ENCODE measurements at places on chromosomes 4 and X.
A peak's percentile ranks its signal among the peaks of the same experiment; 100 is the strongest.

DNA sequence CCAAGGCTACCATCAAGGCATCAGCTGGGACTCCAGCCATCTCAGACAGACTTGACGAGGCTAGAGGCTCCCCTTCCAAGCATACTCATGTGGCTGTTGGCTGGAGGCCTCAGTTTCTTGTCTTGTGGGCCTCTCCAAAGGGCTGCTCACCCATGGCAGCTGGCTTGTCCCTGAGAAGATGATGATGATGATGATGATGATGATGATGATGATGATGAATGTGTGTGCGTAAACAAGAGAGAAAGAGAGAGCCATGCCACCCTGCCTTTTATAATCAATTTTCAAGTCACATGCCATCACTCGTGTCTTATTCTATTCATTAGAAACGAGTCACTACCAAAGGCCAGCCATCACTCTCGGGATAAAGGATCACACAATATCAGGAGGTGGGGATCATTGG, 60.5 kb upstream of the ADGRG2 start:
- no peak for DNase-seq

DNA sequence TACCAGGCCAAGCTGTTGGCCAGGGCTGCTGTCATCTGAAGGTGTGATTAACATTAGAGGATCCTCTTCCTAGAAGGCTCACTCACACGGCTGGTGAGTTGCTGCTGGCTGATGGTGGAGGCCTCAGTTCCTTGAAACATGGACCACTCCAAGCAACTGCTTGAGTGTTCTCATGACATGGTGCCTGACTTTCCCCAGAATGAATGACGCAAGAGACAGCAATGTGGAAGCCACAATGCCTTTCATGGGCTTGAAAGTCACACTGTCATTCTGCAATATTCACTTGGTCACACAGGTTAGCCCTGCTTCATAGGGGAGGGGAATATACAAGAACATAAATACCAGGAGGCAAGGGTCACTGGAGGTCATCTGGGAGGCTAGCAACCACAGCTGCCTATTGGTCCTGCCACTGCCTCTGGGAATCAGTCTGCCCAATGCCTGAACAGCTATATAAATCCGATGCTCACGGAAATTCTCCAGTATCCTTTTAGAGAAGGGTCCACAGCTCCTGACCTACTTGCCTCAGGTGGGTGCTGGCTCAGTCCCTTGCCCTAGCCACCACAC, 97.1 kb upstream of the MAML3 start:
- peak; percentile 35 for DNase-seq

DNA sequence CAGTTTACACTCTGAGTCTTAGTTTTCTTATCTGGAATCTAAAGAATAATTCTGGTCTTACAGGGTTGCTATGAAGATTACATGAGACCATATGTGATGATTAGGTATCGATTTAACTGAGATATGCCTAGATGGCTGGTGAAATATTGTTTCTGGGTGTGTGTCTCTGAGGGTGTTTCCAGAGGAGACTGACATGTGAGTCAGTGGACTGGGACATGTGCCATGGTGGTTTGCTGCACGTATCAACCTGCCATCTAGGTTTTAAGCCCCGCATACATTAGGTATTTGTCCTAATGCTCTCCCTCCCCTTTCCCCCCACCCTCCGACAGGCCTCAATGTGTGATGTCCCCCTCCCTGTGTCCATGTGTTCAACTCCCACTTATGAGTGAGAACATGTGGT, 186.0 kb upstream of the CXorf66 start:
- no peak for DNase-seq

GRCh38 chr4:40214038-40214437, 17.2 kb downstream of the RHOH start:
- DNase-seq = no peak

DNA sequence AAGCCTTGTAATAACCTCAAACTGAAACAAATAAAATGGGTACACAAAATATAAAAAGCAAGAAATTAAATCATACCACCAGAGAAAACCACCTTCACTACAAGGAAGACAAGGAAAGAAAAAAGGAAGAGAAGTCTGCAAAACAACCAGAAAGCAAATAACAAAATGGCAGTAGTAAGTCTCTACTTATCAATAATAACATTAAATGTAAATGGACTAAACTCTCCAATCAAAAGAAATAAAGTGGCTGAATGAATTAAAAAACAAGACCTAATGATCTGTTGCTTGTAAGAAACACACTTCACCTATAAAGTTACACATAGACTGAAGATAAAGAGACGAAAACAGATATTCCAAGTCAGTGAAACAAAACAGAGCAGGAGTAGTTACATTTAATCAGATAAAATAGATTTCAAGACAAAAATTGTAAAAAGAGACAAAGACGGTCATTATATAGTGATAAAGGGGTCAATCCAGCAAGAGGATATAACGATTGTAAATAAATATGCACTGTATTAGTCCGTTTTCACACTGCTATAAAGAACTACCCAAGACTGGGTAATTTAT, 144.1 kb downstream of the MAB21L2 start:
- DNase-seq = no peak

GRCh38 chrX:1159548-1159947, 52.9 kb downstream of the CRLF2 start:
- no peak for DNase-seq

GRCh38 chrX:17077361-17077760, 130.9 kb downstream of the REPS2 start:
- no peak for DNase-seq

DNA sequence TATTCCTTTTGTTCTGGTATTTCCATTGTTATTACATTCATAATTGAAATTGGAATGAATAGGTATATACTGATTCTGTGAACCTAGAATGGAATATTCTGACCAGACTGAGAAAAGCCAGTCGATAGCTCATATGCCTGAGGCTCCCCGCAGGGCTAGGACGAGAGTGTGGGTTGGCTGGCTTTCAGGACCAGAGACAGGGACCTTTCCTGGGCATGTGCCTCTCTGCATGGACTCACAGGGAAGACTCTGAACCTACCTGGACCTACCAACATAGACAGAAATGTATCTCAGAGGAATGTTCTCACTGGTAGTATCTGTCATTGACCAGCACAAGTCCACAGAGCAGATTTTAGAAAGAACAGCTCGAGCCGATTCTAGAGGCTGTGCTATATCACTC, 214.6 kb downstream of the FRMPD4 start:
- DNase-seq = no peak

GRCh38 chrX:48064261-48064660, 7.2 kb downstream of the ZNF630 start:
- no peak for DNase-seq

DNA sequence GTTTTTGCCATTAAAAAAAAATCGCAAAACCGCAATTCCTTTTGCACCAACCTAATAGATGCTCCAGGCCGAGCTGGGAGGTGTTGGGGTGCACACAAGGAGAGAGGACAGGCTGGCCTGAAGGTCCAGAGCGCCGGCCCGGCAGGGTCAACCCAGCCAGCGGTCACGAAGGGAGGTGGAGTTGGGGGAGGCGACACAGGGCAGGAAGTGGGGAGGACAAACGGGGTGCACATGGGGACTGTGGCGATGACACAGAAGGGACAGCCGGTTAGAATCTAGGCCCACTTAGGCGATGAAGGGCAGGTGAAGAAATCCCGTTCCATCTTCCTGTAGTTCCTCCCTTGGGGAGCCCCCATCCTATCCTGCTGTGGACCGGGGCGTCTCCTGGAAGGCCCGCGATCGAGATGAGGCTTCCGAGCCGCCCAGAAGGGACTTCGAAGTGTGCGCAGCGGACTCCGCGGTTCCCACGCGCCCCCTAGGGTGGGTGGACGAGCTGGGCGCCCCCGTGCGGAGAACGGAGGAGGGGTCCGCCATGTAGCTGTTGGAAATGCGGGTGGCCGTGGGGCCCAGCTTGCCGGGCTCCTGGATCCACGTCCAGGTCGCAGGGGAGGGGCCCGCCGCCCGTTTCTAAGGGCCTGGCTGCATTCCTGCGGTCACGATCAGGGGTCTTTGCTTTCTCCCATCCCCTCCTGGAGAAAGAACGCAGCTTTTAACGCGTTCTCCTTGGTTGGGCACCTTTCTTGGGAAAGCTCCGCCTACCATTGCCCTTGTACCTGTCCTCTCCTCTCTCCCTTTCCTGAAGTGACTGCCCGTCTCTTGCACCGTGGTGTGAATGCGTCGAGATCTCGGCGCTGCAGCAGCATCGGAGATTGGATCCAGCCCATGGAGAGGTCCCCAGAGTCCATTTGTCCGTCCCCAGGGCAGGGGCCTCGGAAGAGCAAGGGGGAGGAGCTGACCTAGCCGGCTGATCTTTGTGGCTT, 17.0 kb upstream of the HPF1 start:
- DNase-seq = no peak

DNA sequence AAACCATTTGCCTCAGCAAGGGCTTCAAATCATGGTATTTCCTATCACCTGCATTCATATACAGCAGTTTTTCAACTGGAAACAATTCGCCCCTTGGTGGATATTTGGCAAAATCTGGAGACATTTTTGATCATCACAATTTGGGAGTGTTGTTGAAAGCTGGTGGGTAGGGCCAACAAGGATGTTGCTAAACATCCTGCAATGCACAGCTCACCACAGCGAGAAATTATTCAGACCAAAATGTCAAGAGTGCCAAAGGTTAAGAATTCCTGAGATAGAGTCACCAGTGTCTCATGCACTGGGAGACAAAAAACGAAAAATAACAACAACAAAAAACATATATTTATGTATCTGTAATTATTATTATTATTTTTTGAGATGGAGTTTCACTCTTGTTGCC, 435.2 kb upstream of the CTSO start:
- DNase-seq = no peak

GRCh38 chr4:183503497-183504063, 1.3 kb upstream of the ING2 start:
- DNase-seq = peak; percentile 44

DNA sequence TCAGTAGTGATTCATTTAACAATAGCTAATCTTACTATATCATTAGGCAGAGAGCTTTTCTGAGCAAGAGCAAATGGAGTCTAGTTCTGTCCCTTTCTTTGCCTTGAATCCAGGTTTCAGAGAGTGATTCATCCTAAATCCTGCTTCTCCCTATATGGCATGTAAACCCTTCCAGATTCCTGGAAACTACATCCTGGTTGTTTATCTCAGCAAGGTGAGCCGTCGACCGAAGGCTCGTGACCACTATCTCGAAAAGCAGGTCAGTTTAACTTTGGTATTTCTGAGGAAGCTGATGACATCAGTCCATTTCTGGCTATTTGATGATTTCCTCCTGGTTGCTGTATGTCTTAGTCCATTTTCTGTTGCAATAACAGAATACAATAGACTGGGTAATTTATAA, 40.7 kb upstream of the ERVMER34-1 start:
- DNase-seq = no peak

- no peak for DNase-seq
Observed at GRCh38 chr4:56050625-56051024, 101.9 kb downstream of the CEP135 start.

Data from stimulated activated CD4-positive, alpha-beta T cell treated with anti-CD3 and anti-CD28 coated beads, Interleukin-1b, Interleukin-23, amount 100 ng/mL, for 48 hours (primary cell).